ENCODE measurements at places on chromosomes 3 and 15.

DNA sequence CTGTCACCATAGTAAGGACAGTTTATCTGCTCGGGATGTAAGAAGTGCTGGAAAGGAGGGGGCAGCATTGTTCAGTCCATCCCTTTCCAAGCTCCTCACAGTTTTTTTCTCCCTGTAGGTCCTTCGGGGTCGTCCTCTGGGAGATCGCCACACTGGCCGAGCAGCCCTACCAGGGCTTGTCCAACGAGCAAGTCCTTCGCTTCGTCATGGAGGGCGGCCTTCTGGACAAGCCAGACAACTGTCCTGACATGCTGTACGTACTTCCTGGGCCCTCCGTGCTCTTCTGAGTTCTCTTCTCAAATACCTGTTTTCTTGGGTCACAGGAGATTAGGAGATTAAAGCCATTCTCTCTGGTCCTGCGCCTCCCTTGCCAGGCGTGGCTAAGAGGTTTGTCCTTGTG, 59.1 kb downstream of the PGPEP1L start:
- DNase-seq: no peak

DNA sequence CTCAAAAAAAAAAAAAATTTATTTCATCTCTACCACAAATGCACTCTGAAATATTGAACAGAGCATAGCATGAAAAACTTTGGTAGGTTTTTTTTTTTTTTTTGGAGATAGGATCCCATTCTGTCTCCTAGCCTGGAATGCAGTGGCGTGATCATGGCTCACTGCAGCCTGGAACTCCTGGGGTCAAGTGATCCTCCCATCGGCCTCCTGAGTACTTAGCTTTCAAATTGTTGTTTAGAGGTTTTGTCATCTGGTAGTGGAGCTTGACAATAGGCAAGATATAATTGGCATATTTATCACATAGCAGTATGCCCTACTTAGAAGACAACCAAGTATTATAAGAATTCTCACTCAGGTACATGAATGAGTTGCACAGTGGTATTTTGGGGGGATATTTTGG, 234.2 kb upstream of the ST8SIA2 start:
- DNase-seq: no peak

DNA sequence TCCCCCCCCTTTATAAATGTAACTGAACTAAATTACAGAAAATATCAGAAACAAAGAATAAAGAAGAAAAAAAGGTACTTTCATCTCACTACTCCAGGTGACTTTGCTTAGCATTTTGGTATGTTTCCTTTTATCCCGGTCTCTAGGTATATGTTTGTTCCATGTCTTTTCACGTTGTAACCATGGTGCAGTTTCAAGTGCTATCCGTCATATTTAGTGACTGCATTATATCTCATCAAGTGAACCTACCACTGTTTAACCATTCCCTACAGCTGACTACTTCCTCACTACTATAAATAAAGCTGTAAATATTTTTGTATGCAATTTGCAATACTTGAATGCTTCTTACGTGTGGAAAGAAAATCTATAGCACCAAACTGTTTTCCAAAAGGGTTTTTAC, 2.2 kb downstream of the BTBD1 start:
- no peak for DNase-seq

GRCh38 chr3:187456250-187456649, 88.1 kb downstream of the RTP4 start:
- no peak for DNase-seq

DNA sequence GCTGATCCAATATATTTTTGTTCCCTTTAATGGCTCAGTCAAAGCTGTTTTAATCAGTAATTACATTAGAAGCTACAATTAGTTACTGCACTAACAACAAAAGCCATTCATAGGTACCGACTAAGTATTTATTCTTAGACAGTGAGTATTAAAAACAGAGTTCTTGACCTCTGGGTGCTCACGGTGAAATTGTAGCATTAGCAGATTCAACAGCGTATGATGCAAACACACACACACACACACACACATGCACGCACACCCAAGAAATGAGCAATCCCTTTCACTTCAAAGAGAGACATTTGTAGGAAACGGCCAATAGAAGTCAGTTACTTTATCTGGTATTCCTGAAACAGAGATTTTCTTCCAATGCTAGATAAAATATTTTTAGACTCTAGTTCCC, 27.0 kb upstream of the MITF start:
- no peak for DNase-seq

DNA sequence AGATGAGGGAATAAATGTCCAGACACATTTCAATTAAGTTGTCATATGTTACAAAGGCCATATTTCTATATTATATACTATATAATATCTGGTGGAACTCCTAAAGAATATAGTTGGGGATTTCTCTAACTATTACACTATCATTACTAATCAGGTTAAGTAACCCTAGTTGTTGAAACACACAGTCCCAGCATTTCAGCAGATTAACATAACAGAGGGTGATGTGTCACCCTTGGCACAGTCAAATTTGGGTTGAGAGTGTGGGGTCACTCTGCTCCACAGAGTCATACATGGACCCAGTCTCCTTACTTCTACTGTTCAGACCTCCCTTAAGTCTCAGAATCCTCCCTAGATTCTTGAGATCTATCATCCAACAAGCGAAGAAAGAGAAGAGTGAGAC, 496.4 kb upstream of the MDFIC2 start:
- no peak for DNase-seq

- DNase-seq: no peak
Observed at GRCh38 chr3:68699541-68699940, 232.8 kb downstream of the TAFA4 start.

GRCh38 chr3:37937156-37937555, 53.4 kb upstream of the VILL start:
- no peak for DNase-seq

GRCh38 chr3:44128057-44128775, 113.5 kb upstream of the TOPAZ1 start:
- DNase-seq: no peak

- DNase-seq: no peak
Observed at GRCh38 chr15:70084461-70084860, 13.3 kb downstream of the TLE3 start.

DNA sequence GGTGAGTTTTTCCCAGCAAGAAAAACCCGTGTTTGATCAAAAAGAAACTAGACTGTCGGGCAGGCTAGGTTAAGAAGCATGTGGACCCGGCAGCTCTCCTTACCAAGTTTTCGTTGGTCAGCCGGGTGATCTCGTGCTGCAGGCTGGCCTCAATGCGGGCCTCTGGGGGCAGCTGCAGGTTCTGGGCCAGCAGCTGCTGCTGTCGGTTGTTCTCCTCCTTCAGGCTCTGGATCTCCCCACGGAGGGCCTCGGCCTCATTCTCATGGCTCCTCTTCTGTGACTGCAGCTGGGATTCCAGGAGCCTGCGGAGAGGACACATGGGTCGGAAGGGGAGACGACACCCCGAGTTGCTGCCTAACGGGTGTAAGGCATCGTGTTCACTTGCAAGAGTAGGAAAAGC, 44.5 kb upstream of the MYO5C start:
- no peak for DNase-seq

GRCh38 chr3:155392138-155392537, 98.7 kb upstream of the STRIT1 start:
- no peak for DNase-seq

GRCh38 chr3:85483986-85484385, 525.2 kb downstream of the CADM2 start:
- DNase-seq: no peak

GRCh38 chr15:89494941-89495637, 1.3 kb downstream of the RHCG start:
- DNase-seq: no peak

DNA sequence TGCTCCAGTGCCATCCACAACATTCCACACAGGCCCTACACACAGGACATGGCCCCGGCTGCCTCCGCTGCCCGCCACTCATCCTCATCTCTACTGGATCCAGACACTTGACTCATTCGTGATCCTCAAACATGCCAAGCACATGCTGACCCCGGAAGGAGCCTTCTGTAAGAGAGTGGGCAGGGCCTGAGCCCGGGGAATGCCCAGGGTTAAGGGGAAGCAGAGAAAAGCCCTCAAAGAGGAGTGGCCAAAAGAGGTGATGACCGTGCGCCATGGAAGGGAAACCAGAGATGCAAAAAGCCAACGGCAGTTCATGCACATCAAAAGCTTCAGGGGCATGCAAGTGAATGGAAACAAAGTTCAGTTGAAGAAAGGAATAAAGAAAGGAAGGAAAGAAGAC, 46.1 kb downstream of the RFTN1 start:
- DNase-seq: no peak

All from activated CD4-positive, alpha-beta T cell treated with anti-CD3 and anti-CD28 coated beads for 24 hours (primary cell).